Activated CD8-positive, alpha-beta memory T cell treated with anti-CD3 and anti-CD28 coated beads for 1 hour (primary cell): ENCODE measurements at places on chromosomes 6 and 20.
A peak's percentile ranks its signal among the peaks of the same experiment; 100 is the strongest.

- DNase-seq: no peak
Observed at GRCh38 chr6:98054453-98054852, 771.4 kb upstream of the MMS22L start.

DNA sequence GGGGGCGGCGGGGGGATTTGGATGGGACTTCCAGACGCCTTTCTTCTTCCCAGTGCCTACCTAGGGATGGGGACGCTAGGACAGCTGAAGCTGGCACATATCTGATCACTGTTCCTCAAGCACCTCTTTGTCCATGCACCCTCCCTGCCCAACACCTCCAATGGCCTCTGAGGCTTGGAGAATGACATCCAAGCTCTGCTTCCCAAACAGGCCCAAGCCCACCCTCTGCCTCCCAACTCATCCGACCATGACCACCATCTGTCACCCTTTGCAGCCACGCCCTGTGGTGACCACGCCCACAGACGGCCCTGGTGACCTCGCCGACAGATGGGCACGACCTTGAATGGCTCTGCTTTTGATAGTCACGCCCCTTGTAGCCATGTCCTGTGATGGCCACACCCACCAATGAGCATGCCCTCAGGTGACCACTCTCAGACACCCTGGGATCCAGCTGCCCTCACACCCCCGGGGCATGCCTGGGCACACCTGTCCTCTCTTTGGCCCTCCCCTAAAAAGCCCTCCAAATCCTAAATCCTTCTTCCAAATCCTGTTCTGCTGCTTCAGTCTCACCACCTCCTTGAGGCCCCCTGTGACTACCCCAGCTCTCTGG, 51.0 kb downstream of the SSR1 start:
- no peak for DNase-seq

DNA sequence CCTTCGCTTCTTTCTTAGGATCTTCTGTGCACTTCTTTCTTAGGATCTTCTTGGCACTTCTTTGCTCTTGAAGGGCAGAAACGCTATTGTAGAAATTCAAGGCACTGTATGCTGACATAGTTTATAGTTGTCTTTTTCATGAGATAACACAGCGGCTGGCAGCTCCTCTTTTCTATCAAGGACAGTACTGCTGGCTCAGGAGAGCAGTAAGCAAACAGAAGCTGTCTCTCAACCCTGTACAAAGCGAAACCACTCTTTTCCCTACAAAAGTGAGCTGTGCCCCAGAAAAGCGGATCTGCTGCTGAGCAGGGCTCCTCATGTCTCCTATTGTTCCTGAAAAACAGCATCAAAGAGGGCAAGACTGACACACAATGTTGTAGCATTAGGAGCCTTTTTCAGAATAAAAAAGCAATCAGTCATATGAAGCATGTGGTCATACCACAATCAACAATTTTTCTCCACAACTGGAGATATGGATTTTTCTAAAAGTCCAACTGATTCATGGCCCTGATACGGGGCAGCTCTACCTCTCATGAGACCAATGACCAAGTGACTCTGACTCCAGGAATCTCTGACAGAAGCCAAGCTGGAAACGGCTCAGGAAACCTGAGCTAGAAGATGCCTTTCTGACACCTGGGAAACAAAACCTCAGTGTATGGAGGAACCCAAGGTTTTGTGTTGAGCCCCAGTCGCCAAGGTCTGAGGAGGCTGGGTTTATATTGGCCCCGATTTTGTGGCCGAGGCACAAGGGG, 255.9 kb downstream of the ESR1 start:
- DNase-seq: no peak

GRCh38 chr20:36745234-36745926, 510 bp downstream of the NDRG3 start:
- no peak for DNase-seq

- no peak for DNase-seq
Observed at GRCh38 chr6:29747688-29748250, 24.5 kb downstream of the HLA-F start.

- no peak for DNase-seq
Observed at GRCh38 chr20:63577317-63577894, 3.4 kb upstream of the HELZ2 start.

- no peak for DNase-seq
Observed at GRCh38 chr6:132300323-132300949, 100.8 kb downstream of the MOXD1 start.

- no peak for DNase-seq
Observed at GRCh38 chr6:89368107-89368506, 15.6 kb upstream of the UBE2J1 start.

GRCh38 chr6:62803094-62803493, 408.2 kb upstream of the FKBP1C start:
- DNase-seq: no peak

- peak; percentile 10 for DNase-seq
Observed at GRCh38 chr6:97497713-97498331, 214.8 kb upstream of the MMS22L start.

DNA sequence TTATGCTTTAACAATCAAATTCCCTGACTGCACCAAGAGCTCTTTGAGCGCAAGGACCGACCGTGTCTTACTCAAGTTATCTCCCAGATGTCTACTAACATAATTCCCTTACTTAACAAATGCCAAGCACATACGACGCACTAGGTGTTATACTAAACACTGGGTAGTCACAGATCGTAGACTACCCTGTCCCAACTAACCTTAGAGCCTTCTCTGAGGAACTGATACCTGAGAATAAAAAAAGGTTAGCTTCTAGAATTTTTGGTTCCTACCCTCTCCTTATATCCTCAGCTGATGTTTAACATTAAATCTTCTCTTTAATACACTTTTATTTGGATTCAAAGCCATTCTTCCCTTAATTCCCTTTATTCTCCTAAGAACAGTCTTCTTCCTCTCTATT, 38.5 kb downstream of the EPB41L2 start:
- no peak for DNase-seq

DNA sequence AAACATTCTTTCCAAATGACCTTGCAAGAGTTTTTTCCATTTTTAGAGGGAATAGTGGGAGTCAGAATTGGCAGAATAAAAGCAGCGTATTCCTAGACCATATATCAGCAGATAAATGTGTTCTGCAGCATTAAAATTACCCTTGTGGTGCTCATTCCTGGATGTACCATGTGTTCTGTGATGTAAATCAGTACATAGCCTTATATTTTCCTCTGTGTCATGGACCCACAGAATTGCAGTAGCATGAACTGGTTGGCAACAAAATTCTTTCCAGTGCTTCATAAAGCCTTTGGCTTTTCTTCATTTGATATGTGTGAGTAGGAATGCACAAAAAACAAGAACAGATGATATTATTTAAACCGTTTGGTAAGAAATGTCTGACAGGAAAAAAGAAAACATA, 32.5 kb downstream of the ANKEF1 start:
- DNase-seq: no peak
